Germinal center (tissue), 1 donor: ENCODE measurements at places on chromosomes 6 and 20.

GRCh38 chr6:155340464-155341129, 26.3 kb upstream of the TFB1M start:
- no peak for DNase-seq

GRCh38 chr20:57079031-57080005, 187.1 kb downstream of the BMP7 start:
- no peak for DNase-seq

DNA sequence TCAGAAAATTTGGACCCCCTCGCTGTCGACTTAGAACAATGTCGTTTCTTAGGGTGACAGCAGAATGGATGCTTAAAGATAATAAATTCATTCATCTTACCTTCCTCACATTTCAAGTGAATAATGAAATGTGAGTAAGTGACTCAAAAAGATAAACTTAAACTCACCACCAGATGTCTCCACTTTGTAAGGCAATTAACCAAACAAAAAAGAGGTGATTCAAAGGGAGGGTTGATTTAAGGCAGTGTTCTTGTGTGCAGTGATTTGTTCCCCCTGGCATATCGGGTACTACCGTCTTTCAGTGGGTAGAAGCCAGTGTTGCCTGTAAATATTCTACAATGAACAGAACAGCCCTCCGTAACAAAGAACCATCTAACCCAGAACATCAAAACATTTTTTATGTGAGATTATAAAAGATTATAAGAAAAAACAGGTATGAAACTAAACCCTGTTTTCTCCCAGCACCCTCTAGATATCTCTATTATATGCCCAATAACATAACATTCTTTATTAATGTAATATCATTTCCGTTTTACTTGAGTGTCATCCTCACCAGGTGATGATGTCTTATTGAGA, 589.7 kb downstream of the CBLN4 start:
- no peak for DNase-seq

DNA sequence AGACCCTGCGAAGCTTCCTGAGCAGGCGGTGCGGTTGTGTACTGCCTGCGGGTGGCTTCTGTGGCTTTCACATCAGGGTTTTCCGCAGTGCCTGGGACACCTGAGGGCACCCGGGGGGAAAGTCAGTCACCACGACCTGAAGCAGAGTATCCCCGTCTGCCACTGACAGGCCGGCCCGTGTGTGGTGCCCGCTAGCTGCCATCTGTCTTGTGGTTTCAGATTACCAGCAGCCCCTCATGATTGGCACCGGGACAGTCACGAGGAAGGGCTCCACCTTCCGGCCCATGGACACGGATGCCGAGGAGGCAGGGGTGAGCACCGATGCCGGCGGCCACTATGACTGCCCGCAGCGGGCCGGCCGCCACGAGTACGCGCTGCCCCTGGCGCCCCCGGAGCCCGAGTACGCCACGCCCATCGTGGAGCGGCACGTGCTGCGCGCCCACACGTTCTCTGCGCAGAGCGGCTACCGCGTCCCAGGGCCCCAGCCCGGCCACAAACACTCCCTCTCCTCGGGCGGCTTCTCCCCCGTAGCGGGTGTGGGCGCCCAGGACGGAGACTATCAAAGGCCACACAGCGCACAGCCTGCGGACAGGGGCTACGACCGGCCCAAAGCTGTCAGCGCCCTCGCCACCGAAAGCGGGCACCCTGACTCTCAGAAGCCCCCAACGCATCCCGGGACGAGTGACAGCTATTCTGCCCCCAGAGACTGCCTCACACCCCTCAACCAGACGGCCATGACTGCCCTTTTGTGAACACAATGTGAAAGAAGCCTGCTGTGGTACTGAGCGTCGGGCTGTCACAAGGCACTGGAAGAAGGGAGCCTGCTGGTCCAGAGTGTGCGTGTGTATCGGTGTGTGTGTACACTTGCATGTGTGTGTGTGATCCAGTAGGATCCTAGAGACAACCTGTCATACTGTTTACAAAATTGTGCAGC, 54.4 kb downstream of the GOPC start:
- DNase-seq, result peak; percentile 24

- no peak for DNase-seq
These were observed 219.8 kb upstream of the AGPAT4 start for GRCh38 chr6:161493576-161494118.

GRCh38 chr6:152502421-152503188, 134.6 kb downstream of the SYNE1 start:
- DNase-seq, result no peak

GRCh38 chr6:84462698-84463097, 235.3 kb upstream of the CEP162 start:
- no peak for DNase-seq

- DNase-seq, result no peak
These were observed 609.5 kb upstream of the ARID1B start for GRCh38 chr6:156167625-156168071.

DNA sequence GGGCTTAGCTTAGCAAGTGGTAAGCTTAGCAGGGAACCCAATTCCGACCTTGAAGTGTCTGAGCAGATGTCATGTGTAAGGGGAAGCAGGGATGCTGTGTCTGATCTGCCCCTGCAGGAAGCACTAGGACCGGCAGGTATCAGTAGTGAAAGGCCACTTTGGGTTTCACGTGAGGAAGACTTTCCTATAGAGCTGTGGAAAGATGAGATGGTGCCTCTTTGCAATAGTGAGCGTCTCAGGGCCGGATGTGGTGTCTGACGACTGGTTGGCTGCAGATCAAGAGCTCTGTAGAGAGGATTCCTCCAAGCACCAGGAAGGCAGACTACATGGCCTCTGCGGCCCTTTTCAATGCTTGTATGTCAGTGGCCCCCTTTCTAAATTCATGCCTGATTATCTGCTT, 98.3 kb downstream of the TIAM2 start:
- no peak for DNase-seq

DNA sequence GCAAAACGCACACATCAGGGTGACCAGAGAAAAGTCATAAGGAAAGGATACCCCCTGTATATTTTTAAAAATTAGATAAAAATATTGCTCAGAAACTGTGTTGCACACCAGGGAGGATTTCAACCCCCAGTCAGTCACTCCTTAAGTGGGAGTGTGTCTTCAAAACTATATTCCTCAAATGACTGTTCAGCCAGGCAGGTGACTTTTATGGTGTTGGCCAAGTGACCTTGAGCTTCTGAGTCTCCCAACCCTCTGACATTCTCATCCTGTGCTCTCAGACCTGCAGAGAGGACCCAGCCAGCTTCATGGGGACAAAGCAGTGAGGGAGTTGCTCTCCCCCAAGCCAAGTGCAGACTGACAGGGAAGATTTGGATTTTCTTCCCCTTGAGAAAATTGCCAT, 311.9 kb upstream of the JARID2 start:
- DNase-seq, result no peak

DNA sequence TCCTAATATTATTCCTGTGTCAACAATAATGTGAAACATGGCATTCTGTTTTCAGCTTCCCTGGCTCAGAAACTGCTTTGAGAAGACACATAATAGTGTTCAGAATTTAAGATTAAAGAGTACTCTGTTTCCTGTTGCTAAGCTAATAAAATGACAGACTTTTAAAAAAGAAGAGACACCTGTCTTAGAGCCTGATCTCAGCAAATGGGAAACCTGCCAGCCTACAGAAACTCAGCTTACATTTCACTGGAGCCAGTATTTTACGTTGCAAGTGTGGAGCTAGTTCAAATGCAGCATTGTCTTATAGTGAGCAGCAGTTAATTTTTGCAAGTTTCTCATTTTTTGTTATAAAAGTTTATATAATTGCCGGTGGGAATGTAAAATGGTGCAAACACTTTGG, 28.8 kb downstream of the KIZ start:
- no peak for DNase-seq

- DNase-seq, result no peak
These were observed 111.4 kb downstream of the ATXN1 start for GRCh38 chr6:16649890-16650289.
